ENCODE measurements at places on chromosomes 2 and 18.
A peak's percentile ranks its signal among the peaks of the same experiment; 100 is the strongest.

- no peak for DNase-seq
These were observed 37.4 kb upstream of the THUMPD2 start for GRCh38 chr2:39816428-39816827.

- no peak for DNase-seq
These were observed 135.7 kb upstream of the NFATC1 start for GRCh38 chr18:79260023-79260422.

- DNase-seq = no peak
These were observed 64.6 kb upstream of the SH3BP4 start for GRCh38 chr2:234887195-234887594.

GRCh38 chr2:61356261-61356957, 114.5 kb downstream of the USP34 start:
- DNase-seq = no peak

DNA sequence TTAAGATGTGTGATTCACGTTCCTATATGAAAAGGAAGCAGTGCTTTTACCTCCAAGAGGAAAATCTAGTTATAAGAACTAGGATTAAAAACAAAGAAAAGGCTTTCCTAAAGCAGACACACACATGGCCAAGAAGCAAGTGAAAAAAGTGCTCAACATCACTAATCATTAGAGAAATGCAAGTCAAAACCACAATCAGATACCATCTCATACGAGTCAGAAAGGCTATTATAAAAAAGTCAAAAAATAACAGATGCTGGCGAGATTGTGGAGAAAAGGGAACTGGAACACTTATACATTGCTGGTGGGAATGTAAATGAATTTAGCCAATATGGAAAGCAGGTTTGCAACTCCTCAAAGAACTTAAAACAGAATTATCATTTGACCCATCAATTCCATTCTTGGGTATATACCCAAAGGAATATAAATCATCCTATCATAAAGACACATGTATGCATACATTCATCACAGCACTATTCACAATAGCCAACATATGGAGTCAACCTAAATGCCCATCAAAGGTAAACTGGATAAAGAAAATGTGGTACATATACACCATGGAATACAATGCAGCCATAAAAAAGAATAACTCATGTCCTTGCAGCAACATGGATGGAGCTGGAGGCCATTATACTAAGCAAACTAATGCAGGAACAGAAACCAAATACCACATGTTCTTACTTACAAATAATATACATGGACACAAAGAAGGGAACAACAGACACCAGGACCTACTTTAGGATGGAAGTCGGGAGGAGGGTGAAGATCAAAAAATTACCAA, 285.3 kb downstream of the RAD51AP2 start:
- DNase-seq = no peak

- DNase-seq = no peak
These were observed 14.7 kb upstream of the ATP6V1B1 start for GRCh38 chr2:70921031-70921430.

- DNase-seq = no peak
These were observed 62.4 kb upstream of the SKOR2 start for GRCh38 chr18:47313901-47314300.

DNA sequence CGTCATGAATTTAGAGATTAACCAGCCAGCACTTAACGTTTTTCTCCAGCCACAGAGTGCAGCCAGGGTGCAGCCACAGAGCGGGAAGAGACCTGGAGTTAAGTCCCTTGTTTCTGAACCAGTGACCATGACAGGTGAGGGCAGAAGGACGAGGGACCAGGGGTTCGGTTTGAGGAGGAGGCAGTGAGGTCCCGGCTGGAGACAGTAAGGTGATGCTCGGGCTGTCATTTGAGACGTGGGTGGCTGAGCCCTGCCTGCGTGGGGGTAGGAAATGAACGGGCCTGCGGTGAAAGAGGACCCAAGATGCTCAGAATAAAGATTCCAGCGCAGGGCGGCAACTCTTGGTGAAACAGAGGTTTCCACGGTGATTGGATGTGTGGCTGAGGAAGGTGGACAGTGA, 205.9 kb downstream of the SNTG2 start:
- no peak for DNase-seq

DNA sequence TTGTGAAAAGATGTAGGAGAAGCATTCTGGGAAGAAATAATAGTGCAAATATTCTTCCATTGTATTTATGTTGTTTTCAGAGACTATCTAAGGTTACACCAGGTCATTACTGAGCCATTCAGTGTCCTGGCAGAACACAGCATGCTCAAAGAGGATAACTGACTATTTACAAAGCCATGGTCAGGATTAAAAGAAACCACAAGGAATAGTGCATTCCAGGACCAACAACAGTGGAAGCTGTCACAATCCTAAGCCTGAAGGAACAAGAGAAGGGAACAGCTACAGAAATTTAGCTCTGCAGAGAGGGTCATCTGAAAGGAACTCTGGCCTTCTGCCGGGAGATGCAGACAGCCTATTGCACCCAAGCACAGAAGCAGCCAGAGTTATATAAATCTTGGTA, 116.7 kb downstream of the DSC3 start:
- no peak for DNase-seq

- peak; percentile 44 for DNase-seq
These were observed 23.2 kb downstream of the SUMO1 start for GRCh38 chr2:202215179-202215578.

- no peak for DNase-seq
These were observed 39.4 kb upstream of the ZNF638 start for GRCh38 chr2:71292159-71292558.

DNA sequence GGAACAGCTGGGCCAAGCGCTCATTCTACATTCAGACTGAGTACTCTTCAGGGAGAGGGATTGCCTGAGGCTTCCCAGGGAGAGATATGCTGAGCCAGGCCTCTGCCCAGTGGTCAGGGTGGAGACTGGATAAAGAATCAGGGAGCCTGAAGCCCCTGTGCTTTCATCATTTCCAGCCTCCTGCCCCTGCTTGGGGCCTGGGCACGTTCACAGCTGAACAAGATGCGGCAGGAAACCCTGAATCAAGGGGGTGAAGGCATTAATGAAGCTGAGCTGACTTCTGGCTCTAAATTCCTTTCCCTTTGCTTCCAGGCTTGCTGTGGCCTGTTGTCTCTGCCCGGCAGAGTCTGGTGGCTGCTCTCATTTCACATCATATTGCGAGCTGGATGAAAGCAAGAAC, 35.0 kb downstream of the RPL37A start:
- DNase-seq = no peak

- DNase-seq = no peak
These were observed 107.2 kb upstream of the PARD3B start for GRCh38 chr2:204437815-204438756.

DNA sequence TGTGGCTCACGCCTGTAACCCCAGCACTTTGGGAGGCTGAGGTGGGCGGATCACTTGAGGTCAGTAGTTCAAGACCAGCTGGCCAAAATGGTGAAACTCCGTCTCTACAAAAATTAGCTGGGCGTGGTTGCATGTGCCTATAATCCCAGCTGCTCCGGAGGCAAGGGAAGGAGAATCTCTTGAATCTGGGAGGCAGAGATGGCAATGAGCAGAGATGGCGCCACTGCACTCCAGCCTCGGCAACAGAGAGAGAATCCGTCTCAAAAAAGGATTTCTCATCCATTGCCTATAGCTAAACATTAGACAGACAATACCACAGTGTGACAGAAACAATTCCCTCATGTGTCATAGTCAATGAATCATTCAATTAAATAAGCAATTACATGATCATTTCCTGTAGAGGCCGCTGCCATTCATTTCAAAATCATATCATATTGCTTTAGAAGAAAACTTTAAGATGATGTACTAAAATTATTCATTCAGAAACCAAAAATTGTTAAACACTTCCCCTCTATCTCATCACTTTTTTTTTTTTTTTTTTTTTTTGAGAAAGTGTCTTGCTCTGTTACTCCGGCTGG, 69.5 kb upstream of the TGIF1 start:
- DNase-seq = no peak

GRCh38 chr2:42368817-42369531, 8.0 kb upstream of the COX7A2L start:
- DNase-seq = no peak

DNA sequence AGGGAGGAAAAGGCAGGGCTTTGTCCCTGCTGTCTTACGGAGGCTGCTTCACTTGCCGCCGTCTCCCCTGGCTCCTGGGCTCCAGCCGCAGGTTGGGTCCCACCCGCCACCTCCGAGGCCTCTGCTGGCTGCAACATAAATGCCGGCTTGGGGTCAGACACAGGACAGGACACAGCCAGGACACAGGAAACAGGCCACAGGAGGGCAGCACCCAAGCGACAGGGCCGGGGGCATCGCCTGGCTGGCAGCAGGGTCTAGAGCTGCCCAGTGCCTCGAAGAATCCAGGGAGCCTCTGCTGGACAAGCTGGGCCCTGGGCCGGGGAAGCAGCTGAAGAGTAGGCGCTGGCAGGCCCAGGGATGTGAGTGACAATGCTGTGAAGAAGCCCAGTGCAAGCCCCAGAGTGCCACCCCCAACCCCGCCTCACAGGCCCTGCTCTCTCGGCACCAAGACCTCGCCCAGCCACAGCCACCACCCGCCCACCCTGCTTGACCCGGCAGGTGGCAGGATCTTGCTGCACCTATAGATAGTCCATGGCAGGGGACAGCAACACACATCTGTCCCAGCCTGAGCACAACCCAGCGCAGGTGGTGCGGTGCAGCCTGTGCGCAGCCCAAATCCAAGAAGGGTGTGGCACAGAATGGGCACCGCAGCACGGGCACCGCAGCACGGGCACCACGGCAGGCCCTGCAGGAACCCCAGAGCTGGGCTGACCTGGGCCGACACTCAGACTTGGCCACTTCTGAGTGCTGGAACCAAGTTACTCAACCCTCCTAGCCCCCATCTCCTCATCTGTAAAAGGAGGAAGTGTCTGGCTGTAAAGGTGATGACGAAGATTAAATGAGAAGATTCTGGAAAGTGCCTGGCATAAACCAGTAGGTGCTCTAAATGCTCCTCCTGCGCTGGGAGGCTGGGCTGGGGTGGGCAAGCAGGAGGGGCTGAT, 55.6 kb downstream of the BIN1 start:
- DNase-seq = no peak

DNA sequence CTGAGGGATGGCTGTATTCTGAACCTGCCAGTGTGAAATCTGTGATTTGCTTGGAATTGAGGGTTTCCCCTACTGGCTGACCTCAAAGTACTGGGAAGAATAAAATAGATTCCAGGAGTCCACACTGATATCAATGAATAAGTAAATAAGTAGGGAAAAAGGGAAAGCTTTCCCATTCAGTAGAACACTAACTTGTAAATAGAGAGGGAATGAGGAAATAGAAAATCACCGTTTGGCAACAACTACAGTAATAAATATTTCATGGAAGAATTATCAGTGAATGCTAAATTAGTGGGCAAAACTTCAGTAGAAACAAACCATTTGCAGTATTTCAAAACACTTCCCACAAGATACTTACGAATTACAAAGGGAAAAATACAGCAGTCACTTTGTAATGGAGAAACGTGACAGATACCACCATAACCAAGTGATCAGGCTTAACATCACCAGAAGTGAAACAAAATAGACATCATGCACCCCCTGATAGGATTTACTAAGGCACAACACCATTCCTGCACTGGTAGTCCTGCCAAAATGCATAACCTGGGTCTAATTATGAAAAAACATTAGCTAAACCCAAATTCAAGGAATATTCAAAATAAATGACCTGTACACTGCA, 88.5 kb downstream of the ICA1L start:
- no peak for DNase-seq

- no peak for DNase-seq
These were observed 135.7 kb upstream of the EPC2 start for GRCh38 chr2:148508878-148509287.

- no peak for DNase-seq
These were observed 94.9 kb downstream of the PIEZO2 start for GRCh38 chr18:11054497-11054896.

DNA sequence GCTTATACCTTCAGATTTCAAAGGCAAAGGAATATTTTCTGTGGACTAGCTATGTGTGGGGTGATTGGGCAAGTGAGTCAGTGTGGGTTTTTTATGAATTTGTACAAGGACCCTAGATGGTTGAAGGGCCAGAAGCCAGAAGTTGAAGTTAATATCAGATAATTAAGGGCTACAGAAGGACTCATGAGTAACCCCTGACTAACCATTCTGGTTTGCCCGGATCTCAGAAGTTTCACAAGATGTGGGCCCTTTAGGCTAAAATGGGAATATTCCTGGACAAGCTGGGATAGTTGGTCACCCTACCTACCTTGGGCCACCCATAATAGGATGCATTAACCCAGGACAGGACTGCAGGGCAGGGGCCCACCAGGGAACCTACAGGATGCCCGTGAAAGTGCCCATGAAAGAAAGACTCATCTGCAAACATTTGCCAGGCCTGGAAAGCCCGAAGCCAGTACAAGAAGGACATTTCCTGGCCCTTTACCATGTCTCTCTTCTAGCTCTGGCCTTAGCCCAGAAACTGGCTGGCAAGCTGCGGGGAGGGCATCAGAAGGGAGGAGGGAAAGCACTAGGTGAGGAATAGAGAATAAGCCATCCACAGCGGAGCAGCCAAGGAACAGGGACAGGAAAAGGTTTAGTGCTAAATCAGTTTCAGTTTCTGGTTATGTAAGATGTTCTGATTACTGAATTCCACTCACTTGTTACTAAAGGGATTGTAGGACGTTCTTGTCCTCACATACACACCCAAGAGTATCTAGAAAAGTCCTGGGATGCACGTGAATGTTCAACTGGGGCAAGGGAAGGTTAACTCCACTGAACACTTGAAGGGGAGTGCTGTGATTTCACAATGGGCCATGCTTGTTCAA, 33.6 kb downstream of the GCG start:
- DNase-seq = peak; percentile 13

GRCh38 chr2:129653246-129653645, 326.2 kb upstream of the RAB6C start:
- no peak for DNase-seq

All from AG04450 (cell line).